Kidney (tissue), 22 donors: ENCODE measurements at places on chromosomes 2 and 18. TPM values are rescaled to one million over a fixed set of nuclear protein-coding genes. Genes with fewer than 3 reads are reported as not detected.

DNA sequence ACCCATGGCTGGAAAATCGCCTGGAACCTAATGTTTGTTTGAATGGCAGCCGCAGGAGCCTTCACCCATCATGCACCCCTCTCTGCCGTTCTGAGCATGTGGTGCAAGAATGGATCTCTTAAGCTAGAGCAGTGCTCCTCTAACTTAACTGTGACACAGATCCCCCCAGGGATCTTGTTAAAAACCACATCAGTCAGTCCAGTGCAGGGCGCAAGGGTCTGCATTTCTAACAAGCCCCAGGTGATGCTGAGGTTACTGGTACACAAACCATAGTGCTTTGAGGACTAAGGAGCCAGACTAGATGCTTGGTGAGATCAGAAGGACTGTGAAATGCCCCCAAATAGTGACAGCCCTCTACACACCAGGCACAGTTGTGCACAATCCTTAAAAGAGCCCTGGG lies 87.1 kb upstream of the KCTD1 start:
- H3K27me3 ChIP-seq: no peaks in the 10 kb centered on the region
- no peak overlapping the region for H3K27ac ChIP-seq
- H3K36me3 ChIP-seq: no peaks in the 10 kb centered on the region
- no peak overlapping the region for H3K4me3 ChIP-seq

Gene FAP
- 0.45 TPM for polyA plus RNA-seq

Gene DSG1
- polyA plus RNA-seq: not detected

DNA sequence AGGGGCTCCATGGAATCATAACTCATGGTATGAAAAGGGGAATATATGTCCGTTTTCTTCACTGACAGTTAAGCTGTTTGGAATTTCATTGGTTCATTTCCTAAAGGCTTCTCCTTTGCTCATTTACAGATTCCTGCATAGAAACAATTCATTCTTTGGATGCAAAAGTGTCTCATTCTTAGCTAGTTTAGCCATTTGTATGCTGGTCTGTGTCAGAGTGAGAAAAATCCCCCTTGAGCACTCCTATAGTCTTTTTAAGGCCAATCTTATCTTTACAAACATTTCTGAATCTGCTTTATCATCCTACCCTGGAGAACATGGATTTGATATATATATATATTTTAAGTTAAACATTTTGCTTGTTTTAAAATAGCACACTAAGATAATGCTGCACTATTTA lies 1260.9 kb upstream of the NRXN1 start:
- no peak for DNase-seq
- no peaks in the 10 kb centered on the region for H3K27me3 ChIP-seq
- no peak overlapping the region for H3K27ac ChIP-seq
- no peaks in the 10 kb centered on the region for H3K36me3 ChIP-seq
- no peak overlapping the region for H3K4me3 ChIP-seq
